Inflammatory macrophage treated with lipopolysaccharide for 4 hours (primary cell): ENCODE measurements at places on chromosomes 3 and 15.

GRCh38 chr3:52044869-52045619 lies 11.3 kb downstream of the DUSP7 start:
- no peak for DNase-seq

DNA sequence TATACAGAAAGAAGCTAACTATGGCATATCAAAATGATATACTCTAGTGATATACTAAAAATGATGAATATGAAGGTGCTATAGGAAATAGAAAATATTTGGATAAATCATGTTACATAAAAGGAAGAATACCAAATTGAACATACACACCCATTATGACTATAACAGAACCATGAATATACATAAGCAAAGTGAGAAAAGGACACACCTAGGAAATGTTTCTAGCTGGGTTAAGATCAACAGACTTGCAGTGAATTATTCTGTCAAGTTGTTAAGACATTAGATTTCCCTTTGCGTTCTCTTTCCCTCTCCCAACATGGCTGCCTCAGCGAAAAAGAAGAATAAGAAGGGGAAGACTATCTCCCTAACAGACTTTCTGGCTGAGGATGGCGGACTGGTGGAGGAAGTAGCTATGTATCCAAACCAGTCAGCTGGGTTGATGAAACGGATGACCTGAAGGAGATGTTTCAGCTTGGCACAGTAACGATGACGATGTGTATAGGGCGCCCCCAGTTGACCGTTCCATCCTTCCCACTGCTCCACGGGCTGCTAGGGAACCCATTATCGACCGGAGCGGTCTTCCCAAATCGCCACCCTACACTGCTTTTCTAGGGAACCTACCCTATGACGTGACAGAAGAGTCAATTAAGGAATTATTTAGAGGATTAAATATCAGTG lies 20.2 kb upstream of the PARP14 start:
- DNase-seq, result peak; percentile 22

DNA sequence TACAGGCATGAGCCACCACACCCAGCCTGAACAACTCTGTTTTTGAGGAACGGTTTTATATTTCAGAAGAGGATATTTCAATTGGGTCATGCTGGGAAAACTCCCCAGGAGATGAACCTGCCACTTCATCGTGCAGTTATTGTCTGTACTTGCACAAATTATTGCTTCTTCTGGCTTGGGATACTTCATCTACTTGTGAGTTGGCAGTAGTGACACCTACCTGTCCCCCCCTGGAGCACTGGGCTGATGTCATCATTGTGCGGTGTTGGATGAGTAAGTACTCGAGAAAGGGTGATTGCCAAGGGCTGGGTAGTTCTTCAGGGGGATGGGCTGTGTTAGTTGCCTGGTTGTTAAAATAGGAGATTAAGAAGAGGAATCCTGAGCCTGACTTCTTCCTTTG lies 85.1 kb upstream of the SAMMSON start:
- DNase-seq, result no peak

- DNase-seq, result no peak
These were observed 42.3 kb upstream of the VGLL3 start for GRCh38 chr3:87033205-87033604.

DNA sequence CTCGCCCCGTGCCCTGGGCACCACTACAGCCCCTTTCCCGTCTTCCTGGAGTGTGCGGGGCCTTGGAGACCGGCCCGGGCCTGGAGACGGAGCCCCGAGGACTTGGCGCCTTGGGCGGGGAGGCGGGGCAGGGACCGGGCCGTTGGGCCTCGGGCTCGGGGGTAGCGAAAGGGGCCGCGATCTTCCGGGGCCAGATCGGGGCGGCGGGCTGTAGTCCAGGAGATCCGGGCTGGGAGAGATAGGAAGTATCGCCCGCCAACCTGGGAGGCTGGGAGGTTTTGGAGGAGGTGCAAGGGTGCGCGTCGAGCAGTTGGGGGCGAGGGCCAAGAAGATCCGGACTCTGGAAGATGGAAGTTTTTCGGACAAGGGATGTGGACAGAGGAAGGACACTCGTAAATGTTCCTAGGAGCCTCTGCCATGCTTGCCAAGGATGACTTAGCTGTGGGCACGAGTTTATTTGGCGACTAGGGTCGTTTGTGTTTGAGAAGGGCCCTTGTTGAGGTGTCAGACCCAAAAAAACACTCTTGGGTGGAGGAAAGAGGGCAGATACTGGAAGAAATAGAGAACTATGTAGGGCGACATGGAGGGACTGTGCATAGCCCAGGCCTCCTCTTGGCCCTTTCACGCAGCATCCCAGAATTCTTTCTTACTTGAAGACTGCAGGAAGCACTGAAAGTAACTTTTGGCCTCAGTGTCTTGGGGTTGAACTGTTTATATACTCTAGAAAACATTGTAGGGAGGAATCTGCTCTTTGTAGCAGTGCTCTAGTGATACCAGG lies 712 bp downstream of the RTF1 start:
- DNase-seq, result peak; percentile 44
